OCI-LY7 (cell line): ENCODE measurements at places on chromosomes 12 and 14. TPM values are rescaled to one million over a fixed set of nuclear protein-coding genes. Genes with fewer than 3 reads are reported as not detected.

DNA sequence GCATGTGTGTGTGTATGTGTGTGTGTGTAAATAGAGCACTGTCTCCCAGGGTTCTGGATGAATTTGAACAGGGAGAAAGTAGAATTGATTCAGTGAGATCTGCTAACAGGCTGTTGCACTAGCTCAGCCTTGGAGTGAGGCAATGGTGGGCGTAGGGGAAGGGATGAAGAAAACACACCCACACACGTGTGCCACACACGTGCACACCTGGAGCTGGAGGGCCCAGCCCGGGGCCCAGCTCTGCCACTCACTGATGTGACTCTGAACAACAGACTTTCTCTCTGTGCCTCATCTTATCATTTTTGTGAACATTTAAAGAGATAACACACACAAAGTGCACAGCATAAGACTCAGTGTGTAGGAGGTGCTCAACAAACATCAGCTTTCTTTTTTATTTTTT lies 4.2 kb downstream of the ACACB start:
- peak; percentile 30 for DNase-seq

DNA sequence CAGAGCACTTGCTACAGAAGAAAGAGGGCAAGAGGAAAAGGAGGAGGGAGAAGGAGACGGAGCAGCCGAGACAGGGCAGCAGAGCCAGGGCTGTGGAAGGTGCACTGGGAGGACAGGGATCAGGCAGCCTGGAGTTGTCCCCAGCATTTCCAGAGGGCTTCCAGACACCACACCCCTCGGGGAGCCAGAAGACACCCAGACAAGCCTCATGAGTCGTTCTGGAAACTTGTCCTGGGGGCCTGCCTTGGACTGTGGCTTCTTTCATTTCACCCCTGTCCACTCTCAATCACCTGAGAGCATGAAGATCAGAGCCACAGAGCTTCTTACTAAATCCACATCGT lies 14.1 kb downstream of the CMKLR1 start:
- DNase-seq: no peak

The NID2 gene
- not detected in 2 replicates for total RNA-seq

The PTPN6 gene
- total RNA-seq: 110 and 116 TPM in 2 replicates

The KRT72 gene
- total RNA-seq: not detected in 2 replicates

The VSIG10 gene
- 9.8 and 12.2 TPM in 2 replicates for total RNA-seq
